ENCODE measurements at places on chromosomes 4 and X.
A peak's percentile ranks its signal among the peaks of the same experiment; 100 is the strongest.

DNA sequence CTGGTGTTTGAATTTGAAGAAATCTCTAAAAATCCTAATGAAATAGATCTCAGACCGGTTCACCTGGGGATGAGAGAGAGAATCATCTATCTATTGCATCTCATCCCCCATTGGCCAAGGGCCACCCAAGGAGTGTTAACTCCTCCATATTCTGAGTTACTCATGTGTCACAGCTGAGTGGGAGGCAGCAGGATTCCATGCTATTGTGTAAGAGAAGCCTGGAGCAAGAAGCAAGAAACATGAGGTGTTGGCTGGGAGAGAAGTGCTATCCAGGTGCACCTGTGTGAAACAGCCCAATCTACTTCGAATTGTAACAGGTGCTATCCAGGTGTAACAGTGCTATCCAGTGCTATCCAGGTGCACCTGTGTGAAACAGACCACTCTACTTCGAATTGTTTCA is 150.3 kb upstream of the MAOA start:
- no peak for DNase-seq

DNA sequence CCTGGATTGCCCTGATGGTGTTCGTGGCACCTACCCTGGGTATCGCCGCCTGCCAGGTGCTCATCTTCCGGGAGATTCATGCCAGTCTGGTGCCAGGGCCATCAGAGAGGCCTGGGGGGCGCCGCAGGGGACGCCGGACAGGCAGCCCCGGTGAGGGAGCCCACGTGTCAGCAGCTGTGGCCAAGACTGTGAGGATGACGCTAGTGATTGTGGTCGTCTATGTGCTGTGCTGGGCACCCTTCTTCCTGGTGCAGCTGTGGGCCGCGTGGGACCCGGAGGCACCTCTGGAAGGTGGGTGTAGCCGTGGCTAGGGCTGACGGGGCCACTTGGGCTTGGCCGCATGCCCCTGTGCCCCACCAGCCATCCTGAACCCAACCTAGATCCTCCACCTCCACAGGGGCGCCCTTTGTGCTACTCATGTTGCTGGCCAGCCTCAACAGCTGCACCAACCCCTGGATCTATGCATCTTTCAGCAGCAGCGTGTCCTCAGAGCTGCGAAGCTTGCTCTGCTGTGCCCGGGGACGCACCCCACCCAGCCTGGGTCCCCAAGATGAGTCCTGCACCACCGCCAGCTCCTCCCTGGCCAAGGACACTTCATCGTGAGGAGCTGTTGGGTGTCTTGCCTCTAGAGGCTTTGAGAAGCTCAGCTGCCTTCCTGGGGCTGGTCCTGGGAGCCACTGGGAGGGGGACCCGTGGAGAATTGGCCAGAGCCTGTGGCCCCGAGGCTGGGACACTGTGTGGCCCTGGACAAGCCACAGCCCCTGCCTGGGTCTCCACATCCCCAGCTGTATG is 1.8 kb downstream of the AVPR2 start:
- DNase-seq: no peak

GRCh38 chr4:137626942-137627738 is 94.8 kb upstream of the PCDH18 start:
- no peak for DNase-seq

DNA sequence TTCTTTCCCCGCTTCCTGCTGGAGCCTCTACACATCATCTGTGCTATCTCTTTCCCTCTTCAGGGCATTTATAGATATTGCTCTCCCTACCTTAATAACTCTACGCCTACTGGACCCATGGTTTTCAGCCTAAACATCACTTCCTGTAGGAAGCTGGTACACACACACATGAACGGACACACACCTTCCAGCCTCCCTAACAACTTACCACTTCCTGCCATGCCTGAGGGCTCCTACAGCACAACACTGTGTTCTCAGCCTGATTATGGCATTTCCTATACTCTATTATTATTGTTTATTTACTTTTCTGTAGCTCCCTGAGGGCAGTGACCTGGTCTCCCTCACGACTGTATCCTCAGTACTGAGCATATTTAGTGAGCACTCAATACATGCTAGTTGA is 163.6 kb upstream of the MAP3K15 start:
- no peak for DNase-seq

- DNase-seq: no peak
These were observed 10.5 kb downstream of the TBC1D19 start for GRCh38 chr4:26594371-26594770.

- DNase-seq: no peak
These were observed 67.2 kb upstream of the NRK start for GRCh38 chrX:105755109-105755508.

DNA sequence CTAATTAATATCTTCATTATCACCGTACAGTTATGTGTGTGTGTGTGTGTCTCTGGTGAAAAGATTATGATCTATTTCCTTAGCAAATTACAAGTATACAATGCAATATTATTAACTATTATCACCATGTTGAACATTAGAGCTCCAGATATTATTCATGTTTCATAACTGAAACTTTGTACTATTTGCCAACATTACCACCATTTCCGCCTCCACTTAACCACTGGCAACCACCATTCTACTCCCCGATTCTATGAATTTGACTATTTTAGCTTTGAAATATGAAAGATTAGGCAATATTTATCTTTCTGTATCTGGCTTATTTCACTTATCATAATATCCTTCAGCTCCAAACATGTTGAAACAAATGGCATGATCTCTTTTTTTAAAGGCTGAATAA is 717.9 kb downstream of the ARAP2 start:
- DNase-seq: no peak

DNA sequence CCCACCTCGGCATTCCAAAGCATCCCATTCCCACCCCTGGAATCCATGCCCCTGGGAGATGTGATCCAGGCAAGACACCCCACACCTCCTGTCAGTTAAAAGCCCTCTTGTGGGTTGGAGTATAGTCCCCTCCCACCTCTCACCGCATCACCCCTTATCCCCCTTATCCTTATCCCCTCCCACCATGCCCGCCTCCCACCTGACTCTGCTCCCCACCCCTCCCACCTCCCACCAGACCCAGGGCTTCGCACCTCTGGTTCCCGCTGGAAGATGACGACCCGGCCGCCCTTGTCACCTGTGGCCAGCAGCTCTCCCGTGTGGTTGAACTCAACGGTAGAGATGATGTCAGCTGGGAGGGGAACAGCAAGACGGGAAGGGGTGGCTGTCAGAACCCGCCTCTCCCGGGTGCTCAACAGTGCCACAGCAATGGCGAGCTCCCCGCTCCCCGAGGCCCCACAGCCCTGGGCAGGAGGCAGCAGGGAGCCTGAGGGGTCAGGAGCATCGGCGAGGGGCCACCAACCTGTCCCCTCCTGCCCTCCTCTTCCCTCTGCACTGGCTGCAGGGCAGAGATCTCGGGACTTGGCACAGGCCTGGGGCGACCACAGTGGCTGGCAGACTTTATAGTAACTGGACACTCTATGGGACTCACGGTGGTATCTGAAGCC is 91.5 kb downstream of the PPP2R2C start:
- no peak for DNase-seq

- DNase-seq: no peak
These were observed 194.6 kb downstream of the FRMPD4 start for GRCh38 chrX:12332786-12333347.

DNA sequence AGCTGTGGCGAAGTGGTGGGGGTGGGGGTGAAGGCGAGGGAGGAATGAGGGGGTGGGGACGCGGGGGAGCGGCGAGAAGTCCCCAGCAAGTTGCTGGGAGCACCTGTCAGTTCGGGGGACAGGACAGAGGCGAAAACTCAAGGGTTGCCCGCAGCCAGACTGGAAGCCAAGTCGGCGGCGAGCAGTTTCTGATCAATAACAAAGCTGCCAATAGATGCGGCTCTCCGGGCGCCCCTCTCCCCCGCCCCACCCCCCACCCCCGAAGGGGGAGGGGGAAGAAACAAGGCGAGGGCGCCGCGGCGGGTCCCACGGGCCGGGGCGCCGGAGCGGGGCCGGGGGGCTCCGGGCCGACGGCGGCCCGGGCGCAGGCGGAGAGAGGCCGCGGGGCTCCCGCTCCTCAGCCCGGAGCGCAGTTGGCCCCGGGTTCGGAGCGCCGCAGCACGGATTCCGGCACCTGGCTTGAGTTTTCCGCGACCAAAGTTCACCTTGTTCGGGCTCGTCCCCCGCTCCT is 379 bp downstream of the PDGFC start:
- no peak for DNase-seq

- DNase-seq: no peak
These were observed 96.4 kb upstream of the PSAPL1 start for GRCh38 chr4:7530932-7531639.

GRCh38 chrX:80317646-80318045 is 102.6 kb upstream of the TENT5D start:
- DNase-seq: no peak

DNA sequence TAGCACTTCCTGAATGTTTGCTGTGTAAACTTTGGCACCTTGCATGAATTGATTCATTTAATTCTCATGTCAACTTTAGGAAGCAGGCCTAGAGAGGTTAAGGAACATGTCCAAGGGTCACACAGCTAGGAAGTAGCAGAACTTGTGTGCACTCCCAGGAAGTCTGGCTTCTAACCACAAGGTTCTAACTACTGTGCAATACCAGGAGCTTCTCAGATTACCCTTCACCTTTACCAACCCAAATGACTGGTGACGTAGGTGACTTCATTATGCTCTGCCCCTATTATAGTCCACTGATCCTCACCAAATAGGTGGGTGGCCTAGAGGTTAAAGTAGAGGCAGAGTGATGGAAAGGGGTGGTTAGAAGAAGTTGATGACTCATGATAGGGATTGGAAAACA is 14.4 kb downstream of the AR start:
- no peak for DNase-seq

DNA sequence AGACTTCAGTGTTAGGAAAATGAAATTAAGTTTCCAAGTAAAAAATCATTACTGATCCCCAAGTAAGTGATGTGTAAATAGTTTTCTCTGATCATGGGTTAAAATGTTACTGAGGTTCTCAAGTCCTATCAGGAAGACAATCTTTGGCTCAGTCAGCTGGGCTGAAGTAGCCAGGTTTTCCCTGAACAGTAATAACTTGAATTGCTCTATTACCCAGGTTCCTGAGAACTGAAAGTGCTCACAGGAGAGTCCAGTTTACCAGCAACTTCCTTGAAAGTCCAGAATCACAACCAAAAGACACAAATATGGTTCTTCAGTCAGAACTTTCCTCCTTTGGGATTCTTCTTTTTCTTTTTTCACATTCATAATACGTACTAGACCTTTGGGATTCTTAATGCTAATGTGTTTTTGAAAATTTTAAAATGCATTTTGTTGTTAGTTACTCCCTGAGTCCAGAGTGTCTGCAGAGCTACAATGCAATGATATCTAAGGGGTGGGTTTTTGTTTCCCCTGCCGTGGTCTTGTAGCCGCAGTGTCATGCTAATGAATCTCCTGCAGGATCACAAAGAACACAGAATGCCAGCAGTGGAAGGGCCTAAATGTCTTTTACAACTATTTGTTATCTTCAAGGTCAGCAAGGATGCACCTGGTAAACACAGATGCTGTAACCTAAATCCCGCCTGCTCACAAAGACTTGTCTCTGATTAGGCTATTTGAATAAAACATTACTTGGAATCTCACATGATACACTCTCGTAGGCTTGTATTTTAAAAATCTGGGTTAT is 439.8 kb upstream of the NR3C2 start:
- DNase-seq: no peak

DNA sequence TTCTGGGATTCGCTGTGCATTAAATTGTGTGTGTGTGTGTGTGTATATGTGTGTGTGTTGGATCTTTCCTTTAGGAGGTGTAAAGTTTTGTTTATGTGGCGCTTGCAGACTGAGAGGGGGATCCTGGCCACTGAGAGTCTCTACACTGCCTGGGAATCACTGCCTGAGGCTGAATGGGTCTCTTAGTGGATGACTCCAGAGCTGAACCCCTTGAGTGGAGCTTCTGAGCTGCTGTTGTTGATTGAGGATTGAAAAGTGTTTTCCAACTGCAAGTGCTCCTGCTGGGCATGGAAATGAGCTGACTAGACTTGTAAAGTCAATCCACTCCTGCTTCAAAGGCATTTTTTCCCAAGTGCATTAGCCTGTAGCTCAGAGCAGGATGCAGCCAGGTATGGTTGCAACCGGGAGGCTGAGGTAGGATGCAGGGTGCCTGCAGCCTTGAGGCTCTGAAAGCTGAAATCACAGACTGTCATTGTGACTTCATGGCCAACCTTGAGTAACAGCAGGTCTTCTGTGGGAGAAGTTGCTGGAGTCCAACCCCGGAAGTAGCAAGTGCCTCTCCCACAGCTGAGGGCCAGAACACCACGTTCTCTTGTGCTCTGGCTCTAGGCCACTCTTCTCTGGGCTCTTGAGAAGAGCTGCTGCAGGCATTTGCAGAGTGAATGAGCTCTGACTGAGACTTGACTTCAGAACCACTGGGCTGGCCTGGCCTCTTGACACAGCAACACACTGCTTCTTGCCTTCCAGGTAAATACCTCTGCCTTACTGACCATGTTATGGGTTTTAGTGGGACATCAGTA is at the start of gene TBX22:
Gene TBX22 (plus strand): TSS at position 613 of the 800 bp plus-strand sequence. CDS start 7,517 bp downstream, outside the sequence.
- DNase-seq: no peak

GRCh38 chr4:107837317-107837716 is 12.6 kb downstream of the SGMS2 start:
- DNase-seq: no peak

DNA sequence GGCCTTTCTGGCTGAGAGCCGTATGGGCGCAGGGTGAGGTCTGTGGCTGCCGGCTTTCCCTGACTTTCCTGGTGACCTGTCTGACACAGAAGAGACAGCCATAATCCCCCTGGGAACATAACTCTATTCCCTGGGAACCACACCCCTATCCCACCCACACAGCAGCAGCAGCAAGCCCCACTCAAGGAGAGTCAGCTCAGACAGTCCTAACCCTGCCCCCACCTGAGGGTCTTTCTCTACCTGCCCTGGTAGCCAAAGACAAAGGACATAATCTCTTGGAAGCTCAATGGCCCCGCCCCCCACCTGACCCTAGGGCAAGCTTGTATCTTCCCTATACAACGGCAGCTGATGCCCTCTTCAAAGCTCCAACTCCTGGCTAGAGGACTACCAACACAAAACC is 74.6 kb downstream of the PABPC4L start:
- no peak for DNase-seq

DNA sequence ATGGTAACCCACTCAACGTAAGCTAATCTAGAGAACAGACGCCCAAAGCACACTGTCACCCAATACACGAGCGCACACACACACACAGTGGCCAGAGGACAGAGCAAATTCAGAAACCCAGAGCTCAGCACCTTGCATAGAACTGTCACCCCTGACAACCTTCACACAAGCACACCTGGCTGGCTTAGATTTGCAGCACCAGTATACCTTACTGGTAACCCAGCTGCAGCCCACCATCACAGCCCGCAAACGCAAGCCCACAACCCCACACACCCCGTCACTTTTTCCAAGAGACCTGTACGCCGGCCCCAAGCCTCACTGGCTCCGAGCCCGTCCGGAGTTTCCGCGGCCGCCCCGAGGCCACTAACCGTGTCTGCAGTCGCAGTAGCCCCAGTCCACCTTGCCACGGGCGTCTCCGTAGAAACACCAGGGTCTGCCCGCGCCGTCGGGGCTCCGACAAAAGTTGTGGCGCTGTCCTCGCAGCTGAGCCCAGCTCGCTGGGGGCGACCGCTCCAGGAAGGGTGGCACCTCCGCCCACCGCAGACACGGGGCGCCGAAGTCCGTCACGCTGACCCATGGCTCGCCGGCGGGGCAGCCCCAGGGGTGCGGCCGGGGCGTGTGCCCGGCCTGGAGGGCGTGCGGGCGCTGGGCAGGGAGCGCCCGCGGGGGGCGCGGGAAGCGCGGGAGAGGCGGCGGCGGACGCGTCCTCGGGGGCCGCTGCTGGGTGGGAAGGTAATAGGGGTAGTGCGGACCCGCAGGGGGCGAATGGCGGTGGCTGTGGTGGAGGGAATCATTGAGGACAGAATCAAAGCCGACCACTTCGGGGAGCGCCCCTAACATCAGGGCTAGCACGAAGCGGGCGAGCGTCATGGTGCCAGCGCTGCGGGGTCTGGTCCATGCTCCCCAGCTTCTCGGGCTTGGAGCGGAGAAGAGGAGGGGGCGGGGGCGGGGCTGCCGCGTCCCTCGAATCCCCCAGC is 664 bp downstream of the PRSS12 start:
- DNase-seq: peak; percentile 40

All from urothelium cell line (cell line).